Fibroblast of skin of scalp (primary cell): ENCODE measurements at places on chromosomes 12 and 14.

DNA sequence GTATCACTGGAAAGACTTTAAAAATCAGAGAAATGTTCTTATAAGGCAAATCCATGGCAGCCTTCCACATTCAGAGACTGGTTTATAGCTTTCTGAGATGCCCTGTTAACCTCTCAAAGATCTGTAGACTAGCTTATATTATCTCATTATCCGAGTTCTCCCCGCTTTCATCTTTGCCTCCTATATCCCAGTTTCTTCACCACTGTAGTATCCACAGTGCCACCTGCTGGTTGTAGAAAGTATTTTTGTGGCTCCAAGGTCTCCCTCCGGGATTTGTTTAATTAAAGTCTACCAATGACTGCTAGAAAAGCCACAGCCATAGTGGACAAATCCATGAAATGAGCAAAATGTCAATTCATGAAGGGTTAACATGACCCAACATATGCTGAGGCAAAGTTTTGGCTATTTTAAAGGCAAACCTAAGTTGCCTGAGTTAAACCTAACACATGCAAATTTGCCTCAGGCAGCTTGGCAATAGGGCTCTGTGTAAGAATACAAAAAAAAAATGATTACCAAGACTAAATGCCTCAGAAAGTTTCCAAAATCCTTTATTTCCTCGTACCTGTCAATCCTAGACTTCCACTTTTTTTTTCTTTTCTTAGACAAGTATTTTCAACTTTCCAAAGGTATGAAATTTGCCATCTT, 218.8 kb upstream of the BMP4 start:
- DNase-seq, result peak; percentile 76

GRCh38 chr14:70049605-70050004, 139.1 kb downstream of the SLC8A3 start:
- DNase-seq, result no peak

DNA sequence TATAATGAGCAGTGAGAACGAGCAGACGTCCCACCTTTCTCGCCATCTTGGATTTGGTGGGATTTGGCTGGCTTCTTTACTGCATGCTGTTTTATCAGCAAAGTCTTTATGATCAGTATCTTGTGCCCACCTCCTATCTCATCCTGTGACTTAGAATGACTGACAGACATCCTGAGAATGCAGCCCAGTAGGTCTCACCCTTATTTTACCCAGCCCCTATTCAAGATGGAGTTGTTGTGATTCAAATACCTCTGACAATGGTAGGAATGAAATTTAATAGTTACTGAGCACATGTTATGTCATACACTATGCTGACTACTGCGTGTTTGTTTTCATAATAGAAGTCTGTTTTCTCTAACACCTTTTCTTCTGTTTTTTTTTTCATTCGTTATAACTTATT, 1.9 kb downstream of the TMTC3 start:
- no peak for DNase-seq

DNA sequence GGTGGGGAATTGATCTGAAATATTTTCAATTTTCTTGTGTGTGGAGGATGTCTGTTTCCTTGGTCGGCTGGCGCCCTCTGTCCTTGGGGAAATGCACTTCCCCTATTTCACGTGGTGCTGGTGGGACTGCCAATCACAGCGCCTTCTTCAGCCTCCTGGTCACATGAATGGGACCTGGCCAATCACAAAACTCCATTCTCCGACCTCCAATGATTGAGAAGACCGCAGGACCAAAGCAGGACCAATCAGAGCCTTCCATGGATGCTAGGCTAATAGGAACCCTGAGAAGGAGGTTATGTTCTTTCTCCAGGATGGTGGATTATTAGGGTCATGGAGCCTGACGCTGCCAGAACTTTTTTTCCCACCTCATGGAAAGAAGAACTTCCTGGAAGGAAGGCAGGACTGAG, 188.7 kb downstream of the TTC8 start:
- DNase-seq, result peak; percentile 30

- DNase-seq, result peak; percentile 63
Measured at GRCh38 chr12:74021937-74022336, 515.7 kb upstream of the ATXN7L3B start.

GRCh38 chr12:29754235-29755189, 29.2 kb downstream of the TMTC1 start:
- DNase-seq, result no peak

- DNase-seq, result no peak
Measured at GRCh38 chr12:131794573-131794972, 33.6 kb upstream of the MMP17 start.

- peak; percentile 67 for DNase-seq
Measured at GRCh38 chr14:76876076-76876475, 49.9 kb downstream of the LRRC74A start.

- DNase-seq, result peak; percentile 18
Measured at GRCh38 chr12:90322006-90322405, 613.4 kb upstream of the ATP2B1 start.

- peak; percentile 77 for DNase-seq
Measured at GRCh38 chr12:26298785-26299621, 103.6 kb downstream of the SSPN start.

DNA sequence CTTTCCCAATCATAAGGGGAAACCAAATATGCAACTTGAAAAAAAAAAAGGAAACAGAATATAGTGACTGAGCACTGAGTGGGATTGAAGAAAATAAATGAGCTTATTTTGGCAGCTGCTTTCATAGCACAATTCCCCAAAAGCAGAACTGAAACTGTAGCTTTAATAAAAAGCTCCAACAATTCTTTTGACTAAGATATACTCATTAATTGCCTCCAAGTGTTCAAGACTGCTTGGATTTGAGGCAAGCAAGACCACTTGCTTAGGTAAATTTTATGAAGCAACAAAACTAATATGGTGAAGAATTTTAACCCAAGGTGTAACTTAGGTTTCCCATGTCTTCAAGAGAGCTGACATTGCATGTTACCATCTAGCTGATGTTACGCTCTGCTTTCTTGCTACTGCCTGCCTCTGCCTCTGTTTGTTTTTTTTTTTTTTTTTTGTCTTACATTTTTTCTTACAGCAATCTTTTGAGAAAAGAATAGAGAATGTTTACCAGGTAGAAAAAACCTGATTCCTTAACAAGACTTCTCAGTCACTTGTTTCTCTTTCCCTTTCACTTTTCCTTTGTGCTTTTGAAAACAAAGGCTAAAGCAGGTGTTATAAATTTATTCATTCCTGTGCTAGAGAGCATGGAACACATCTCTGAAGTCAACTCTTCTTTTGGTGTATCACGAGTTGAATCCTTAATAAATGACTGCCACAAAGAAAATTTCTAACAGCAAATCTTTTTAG, 134.4 kb downstream of the BCAT1 start:
- DNase-seq, result no peak

DNA sequence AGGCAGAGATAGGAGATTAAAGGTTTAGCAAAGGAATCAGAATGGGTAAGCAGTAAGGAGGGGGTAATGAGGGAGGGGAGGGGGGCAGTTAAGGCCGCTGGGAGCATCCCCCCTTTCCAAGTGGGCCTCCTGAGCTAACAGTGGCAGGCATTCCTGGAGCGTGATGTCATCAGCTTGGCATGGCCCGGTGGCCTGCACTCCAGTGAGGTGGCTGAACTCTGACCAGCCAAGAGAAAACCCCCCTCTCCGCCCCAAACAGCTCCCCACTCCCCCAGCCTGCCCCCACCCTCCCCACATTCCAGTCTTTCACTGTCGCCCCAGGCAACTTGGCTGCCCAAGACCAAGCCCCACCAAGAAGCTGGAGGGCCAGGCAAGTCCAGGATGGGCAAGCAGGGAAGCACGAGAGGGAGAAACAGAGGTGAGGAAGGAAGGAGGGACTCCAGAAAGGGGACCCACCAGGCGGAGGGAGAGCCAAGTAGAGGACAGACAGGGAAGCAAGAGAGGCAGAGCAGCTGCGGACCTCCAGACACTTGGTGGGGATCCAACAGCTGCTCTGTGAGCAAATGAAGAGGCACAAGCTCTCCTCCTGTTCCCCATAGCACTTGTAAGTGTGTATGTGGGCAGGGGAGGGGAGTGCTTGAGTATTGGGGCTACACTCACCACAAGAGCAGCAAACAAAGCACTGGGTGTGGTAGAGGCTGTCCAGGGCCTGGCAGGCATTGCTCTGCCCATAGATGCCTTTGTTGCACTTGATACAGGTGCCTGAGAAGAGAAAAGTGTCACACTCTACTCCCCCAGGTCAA, 4.5 kb downstream of the AJUBA start:
- peak; percentile 93 for DNase-seq

DNA sequence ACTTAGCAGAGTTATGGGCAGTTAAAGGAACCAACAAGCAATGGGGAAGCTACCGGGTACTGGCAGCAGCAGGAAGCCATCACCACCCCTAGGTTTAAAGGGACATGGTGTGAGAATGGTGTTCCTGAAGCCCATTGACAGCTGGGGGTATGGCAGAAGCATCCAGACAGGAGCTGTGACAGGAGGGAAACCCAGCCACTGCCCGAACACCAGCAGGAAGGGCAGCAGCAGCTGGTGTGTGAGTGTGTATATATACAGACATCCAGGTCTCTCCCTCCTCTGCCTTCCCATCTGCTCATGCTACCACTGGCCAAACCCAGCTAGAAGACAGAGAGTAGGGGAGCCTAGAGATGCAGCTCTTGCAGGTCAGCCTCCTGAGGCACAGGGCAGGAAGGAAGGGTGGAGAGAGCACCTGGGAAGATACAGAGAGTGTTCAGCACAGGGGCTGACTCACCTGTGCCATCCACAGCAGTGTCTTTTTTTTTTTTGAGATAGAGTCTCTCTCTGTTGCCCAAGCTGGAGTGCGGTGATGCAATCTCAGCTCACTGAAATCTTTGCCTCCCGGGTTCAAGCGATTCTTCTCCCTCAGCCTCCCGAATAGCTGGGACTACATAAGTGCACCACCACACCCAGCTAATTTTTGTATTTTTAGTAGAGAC, 9.2 kb upstream of the ADCK1 start:
- DNase-seq, result no peak

GRCh38 chr12:29448157-29448556, 49.3 kb downstream of the OVCH1 start:
- DNase-seq, result no peak

DNA sequence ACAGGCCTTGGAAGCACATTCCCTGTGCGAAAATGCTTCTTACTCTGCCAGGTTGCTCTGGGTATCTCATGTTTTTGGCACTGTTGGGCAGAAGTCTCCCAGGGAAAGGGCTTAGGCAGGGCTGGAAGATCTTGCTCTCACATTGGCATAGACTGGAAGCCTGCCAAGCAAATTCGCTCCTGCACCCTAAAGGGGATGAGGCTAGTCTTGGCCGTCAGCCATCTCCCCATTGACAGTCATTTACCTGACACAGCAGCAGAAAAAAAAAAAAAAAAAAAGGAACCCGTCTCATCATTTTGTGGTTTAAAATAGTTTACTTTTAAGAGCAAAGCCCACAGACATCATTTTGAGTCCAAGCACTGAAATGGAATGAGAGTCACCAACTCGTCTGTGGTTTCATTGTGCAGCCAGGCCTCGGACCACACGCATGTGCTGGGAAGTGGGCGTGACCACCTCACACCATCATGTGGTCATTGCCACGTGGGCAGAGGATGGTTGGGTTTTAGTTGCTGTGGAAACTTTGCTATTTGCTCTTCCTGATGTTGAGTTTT, 84.8 kb downstream of the NRXN3 start:
- peak; percentile 56 for DNase-seq

GRCh38 chr12:124694250-124694649, 126.8 kb upstream of the NCOR2 start:
- no peak for DNase-seq
